SK-MEL-5 (cell line): ENCODE measurements at places on chromosomes 2 and 18. TPM values are rescaled to one million over a fixed set of nuclear protein-coding genes. Genes with fewer than 3 reads are reported as not detected.

Gene LINC00305
- not detected in 2 replicates for total RNA-seq

Gene ANKRD29
- total RNA-seq: 3.2 and 3.4 TPM in 2 replicates

Gene C2orf81
- total RNA-seq: 0.53 and 0.85 TPM in 2 replicates

Gene AMER3
- not detected in 2 replicates for total RNA-seq

Gene CRYGC
- total RNA-seq: not detected in 2 replicates
